ENCODE measurements at places on chromosomes 4 and X. TPM values are rescaled to one million over a fixed set of nuclear protein-coding genes. Genes with fewer than 3 reads are reported as not detected.

DNA sequence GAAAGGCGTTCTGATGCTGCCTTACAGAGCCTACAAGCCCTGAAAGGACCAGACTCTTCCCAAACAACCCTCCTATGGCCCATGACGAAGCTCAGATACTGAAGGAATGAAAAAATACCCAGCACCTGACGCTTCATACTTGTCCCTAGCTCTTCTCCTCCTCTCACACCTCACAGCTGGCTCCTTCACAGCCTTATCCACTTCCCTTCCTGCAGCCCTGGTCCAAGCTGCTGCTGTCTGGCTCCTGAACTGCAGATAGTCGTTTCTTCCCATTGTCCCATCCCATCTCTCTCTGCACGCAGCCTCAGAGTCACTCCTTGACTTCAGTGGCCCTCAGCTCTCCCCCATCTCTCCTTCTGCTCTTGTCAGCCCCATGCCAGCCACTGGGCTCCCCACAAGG lies 56.6 kb downstream of the FAM193A start:
- no peak for DNase-seq

DNA sequence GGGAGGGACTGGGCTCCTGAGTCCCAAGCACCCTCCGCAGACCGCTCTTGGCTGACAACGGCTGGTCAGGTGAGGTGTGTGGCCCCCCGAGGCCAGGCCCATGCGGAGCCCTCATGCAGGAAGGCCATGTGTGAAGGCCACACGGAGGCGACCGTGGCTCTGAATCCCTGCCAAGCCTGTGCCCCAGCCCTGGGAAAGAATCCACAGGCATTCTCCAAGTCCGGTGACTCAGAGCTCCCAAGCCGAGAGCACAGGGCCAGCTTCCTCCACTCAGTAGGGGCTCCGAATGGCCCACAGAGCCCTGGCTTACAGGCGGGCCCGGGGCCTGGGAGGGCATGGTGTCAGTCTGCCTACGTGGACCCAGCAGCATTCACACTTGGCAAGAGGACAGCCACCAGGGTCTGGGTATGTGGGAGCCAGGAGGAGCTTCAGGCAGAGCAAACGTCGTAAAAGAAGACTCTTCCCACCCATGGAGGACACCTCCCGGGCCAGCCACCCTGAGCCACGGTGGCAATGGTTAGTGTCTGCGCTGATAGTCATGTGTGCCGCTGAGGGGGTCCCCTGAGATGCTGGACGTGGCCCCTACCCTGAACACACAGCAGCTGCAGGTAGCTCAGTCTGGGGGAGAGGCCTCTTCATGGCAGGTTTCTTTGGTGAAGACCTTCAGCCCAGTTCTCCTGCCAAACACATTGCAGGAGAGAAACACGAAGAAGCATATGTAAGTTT lies 105.7 kb downstream of the PSAPL1 start:
- DNase-seq: no peak

DNA sequence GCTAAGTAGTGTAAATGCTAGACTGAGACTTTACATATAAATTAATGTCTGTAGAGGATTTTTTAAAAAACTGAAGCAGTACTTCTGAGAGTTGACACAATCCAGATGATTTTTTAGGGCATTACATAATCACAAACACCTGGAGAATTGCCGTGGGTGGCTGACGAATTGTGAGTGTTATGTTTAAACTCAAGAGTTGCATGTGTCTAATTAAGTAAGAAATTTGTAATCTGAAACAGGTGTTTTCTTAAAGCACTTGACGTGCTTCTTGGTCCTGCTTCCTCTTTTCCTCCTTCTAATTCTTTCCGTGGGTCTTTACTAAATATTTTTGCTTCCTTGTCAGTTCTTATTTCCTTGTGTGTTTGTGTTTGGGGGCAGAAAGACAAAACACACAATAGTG lies 27.8 kb downstream of the PIR start:
- no peak for DNase-seq

DNA sequence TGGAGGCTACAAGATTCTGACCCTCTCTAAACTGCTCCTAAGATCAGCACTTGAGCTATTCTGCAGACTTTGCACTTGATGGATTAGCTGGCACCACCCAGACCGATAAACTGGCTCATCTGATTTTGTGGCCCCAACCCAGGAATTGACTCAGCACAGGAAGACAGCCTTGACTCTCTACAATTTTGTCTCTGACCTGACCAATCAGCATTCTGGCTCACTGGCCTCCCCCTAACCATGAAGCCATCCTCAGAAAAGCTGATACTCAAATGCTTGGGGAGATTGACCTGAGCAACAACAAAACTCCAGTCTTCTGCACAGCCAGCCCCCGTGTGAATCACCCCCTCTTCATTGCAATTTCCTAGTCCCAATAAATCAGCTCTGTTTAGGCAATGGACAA lies 195.4 kb upstream of the PPP1R2C start:
- DNase-seq: no peak

DNA sequence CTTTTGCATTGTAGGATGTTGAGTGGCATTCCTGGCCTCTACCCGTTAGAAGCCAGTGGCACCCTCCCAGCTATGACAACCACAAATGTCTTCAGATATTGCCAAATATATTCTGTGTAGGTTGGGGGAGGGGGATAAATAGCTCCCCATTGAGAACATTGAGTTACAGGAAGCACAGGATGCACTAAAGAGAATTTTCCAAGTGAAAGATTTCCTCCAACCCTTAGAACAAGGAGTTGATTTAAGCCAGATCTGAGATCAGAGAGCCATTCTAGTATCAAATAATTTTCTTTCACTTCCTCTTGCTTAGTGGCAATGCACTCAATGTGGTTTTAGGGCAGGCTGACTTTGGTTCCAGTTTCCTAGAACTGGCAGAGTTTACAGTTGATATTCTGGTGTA lies 436.6 kb downstream of the C4orf33 start:
- no peak for DNase-seq

DNA sequence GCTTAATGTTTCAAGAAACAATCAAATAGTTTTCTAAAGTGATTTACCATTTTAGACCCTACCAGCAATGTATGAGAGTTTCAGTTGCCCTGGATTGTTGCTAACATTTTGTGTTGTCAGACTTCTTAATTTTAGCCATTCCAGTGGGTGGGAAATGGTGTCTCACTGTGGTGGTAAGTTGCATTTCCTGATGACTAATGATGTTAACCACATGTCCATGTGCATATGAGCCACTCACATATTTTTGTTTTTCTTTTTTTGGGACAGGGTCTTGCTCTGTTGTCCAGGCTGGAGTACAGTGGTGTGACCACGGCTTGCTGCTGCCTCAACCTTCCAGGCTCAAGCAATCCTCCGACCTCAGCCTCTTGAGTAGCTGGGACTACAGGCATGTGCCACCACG lies 48.3 kb downstream of the MED28 start:
- no peak for DNase-seq

GRCh38 chr4:87932718-87933141 lies 42.8 kb upstream of the SPP1 start:
- no peak for DNase-seq

DNA sequence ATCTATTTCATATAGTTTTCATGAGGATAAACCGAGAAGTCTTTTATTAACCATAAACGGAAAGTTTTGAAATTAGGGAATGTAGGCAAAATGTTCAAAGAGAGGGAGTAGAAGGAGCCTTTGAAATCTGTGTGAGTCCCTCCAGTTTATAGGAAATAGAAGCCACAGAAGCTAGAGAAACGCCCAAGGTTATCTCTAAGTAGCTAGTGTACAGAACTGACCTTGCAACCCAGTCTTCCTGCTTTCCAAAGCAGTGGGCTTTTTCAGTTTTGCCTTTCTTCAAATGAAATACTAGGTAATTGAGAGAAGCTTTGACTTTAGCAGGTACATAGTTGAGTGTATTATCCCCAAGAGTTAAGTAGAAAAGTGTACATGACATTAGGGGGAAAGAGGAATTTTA lies 39.4 kb downstream of the STIM2 start:
- DNase-seq: no peak

TMPRSS11D gene
- not detected for total RNA-seq

DNA sequence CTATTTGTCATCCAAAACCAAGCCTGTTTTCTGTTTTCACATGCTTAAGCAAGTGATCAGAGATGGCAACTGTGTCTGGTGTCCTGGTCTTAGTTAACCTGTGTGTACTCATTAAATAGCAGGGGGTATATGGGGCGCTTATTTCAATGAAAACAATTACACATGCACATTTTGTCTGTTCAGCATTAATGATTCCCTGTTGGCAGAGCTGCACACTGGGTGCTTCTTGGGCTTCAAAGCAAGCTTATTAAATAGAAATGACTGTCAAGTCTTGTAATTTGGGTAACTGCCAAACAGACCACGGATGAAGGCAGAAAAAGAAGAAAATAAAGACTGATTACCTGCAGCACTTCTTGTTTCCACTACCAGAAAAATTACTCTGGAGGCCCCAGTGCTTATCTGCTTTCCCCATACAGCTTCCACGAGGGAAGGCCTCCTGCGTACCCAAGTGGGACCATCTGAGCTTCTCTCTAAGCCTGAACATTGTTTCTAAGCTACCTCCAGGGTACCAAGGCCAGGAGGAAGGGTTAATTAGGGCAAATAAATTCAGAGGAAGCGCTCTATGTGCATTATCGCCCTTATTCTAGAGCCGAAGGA lies 107.2 kb upstream of the TBL1X start:
- no peak for DNase-seq

DNA sequence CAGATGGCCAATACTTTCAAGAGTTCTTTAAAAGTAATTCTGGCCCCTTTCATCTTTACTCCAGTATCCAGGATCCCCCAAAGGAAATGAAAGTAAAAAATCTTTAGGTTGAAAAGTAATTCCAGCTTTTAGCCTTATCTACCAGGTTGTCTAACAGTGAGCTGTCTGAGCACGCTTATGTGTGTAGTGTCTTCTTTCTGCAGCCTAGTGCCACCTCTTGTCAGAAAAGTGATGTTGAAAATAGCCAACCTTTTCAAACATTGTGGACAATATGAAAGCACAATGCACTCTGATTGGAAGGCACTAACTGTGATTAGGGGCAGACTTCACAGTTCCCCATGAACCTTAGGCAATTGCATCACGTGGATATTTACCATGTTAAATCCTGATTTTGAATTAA lies 92.1 kb downstream of the RELL1 start:
- no peak for DNase-seq

- no peak for DNase-seq
These were observed 210.9 kb downstream of the RTL9 start for GRCh38 chrX:110569506-110569905.

ZIC3 gene
- total RNA-seq: not detected

- DNase-seq: no peak
These were observed 2.2 kb downstream of the ZNF185 start for GRCh38 chrX:152899874-152900719.

DSPP gene
- total RNA-seq: not detected

GRCh38 chr4:2867758-2868491 lies 24.3 kb downstream of the ADD1 start:
- no peak for DNase-seq

GRCh38 chr4:38661371-38661770 lies 2.6 kb upstream of the KLF3 start:
- no peak for DNase-seq

- peak; percentile 64 for DNase-seq
These were observed 755 bp downstream of the KLHL8 start for GRCh38 chr4:87219632-87220093.

MGARP gene
- not detected for total RNA-seq

DNA sequence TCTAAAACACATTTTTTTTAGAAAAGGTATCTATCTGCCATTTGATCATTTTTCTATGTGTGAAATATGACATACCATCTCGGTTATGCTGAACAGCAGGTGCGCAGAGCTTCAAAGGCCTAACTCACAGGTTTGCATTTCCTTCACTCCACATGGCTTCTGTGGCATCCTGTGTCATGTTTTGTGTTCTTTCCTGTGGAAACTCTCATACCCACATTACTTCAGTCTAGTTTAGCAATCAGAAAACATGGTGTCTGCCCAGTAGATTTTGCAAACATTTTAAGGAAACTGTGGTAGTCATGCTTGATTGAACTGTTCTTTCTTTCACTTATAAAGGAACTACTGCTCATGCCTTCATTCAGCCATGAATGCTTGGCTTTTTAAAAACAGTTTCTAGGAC lies 11.3 kb upstream of the ARAP2 start:
- peak; percentile 43 for DNase-seq

CPZ gene
- not detected for total RNA-seq

DNA sequence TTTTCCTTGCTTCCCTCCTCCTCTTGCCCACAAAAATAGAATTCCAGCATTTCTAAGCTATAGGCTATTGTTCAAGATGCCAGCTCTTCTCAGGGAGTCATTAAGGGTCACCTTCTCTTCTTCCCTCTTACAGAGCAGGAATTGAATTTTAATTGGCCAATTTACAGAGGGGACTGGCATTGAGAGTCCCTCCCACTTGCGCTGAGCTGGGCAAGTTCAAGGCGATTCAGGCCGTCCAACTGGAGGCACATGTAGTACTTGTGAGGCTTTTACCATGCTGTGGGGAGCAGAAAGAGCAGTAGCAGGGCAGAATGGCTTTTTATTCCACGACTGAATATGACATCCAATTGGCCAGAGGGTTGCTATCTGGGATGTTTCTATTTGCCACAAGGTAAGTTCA lies 181.9 kb downstream of the SOWAHB start:
- no peak for DNase-seq

GRCh38 chrX:75365243-75365975 lies 91.5 kb downstream of the UPRT start:
- DNase-seq: no peak

GYPA gene
- total RNA-seq: not detected

DNA sequence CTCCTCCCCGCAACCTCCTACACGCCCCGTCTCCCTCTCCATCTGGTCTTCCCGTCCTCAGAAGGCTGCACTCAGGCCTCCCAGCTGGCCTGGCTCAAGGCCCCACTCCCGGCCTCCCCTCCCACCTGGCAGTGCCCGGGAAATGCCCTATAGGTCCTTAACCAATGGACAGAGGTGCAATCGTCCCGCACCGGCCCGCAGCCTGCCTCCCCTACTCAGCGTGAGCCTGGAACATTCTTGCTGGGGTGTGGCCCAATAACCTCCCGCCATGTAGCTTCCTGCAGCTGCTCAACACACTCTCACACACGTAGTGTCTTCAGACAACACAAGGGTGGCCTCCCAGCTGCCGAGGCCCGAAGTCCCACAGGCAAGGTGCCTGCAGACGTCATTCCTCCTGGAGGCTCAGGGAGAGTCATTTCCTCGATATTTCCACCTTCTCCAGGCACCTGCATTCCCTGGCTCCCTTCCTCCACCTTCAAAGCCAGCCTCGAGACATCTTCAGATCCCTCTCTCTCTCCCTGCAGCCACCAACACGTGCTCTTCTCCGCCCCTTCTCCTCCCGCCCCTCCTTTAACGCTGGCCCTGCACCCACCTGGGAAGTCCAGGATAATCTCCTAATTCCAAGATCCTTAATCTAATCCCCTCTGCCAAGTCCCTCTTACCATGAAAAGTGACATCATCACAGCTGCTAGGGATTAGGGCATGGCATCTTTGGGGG lies 56.2 kb downstream of the ADRA2C start:
- no peak for DNase-seq

GYG2 gene
- not detected for total RNA-seq

FGG gene
- total RNA-seq: not detected

SPATA4 gene
- total RNA-seq: not detected

DNA sequence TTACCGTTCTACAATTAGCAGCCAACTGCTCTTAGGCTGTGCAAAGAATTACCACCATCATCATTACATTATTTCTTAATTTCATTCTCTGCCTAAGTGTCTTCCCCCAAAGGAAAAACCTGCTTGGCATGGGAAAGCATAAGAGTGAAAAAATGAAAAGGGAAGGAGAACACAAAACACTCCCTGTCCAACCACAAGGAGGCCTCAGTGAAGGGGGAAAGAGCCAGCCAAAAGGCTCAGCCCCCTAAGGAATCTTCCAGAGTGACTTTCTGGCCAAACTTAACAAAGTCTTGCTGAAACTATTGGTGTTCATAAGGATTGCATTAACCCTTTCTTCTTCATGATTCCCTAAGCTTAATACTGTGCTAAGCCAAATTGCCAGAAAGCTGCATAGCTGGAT lies 287.4 kb downstream of the SMARCA1 start:
- DNase-seq: no peak

Measured in activated T-cell treated with anti-CD3 and anti-CD28 coated beads, Interleukin-2, amount 50 U/mL, for 72 hours (primary cell).